ENCODE measurements at places on chromosomes 6 and 20. TPM values are rescaled to one million over a fixed set of nuclear protein-coding genes. Genes with fewer than 3 reads are reported as not detected.
A peak's percentile ranks its signal among the peaks of the same experiment; 100 is the strongest.

DNA sequence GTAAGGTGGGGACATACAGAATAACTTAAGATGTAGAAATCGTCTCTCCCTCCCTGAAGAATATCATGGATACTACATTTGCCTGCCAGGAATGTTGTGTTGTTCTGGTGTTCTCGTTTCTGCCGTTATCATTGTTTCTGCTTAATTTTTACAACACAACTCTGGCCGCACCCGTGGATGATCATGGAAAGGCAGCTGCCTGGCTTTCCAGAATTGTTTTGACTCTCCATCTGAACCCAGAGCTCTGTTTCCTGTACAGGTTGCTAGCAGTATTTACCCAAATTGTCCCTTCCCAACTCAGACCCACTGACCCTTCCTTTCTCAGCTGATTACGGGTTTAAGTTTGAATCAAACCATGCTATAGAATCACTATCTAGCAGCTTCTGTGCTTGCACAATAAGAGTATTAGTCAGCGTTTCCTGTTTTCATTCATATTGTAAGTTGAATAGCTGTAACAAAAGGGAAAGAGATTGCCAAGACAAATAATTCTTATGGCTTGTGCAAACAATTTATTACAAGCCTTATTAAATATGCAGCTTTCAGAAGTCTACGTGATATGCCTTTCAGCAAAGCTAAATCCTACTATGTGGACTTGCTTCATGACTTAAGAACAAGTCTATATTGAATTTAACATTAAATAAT, 139.0 kb downstream of the MTHFD1L start:
- DNase-seq: no peak
- H3K27me3 ChIP-seq: no peaks in the 10 kb centered on the region
- no peaks in the 10 kb centered on the region for H3K36me3 ChIP-seq
- H3K4me3 ChIP-seq: no peak overlapping the region
- peaks cover 4% of the 10 kb centered on the region for H3K4me1 ChIP-seq

GRCh38 chr6:152441902-152442301, 195.3 kb downstream of the SYNE1 start:
- H3K27me3 ChIP-seq: no peaks in the 10 kb centered on the region
- no peak overlapping the region for H3K27ac ChIP-seq
- H3K4me3 ChIP-seq: no peak overlapping the region
- DNase-seq: no peak
- no peaks in the 10 kb centered on the region for H3K4me1 ChIP-seq
- H3K36me3 ChIP-seq: no peaks in the 10 kb centered on the region

GRCh38 chr20:38267296-38267695, 6.8 kb upstream of the KIAA1755 start:
- no peak overlapping the region for H3K4me3 ChIP-seq
- no peak for DNase-seq
- H3K4me1 ChIP-seq: no peaks in the 10 kb centered on the region
- no peak overlapping the region for H3K27ac ChIP-seq

GRCh38 chr6:39892490-39893129, 41.7 kb downstream of the MOCS1 start:
- H3K27me3 ChIP-seq: no peaks in the 10 kb centered on the region
- H3K4me1 ChIP-seq: no peaks in the 10 kb centered on the region
- no peak overlapping the region for H3K27ac ChIP-seq
- H3K36me3 ChIP-seq: no peaks in the 10 kb centered on the region
- DNase-seq: peak; percentile 55
- no peak overlapping the region for H3K4me3 ChIP-seq

The NKX2-4 gene
- not detected for total RNA-seq

All from colonic mucosa (tissue), 4 donors.